ENCODE measurements at places on chromosomes 1 and 21.

DNA sequence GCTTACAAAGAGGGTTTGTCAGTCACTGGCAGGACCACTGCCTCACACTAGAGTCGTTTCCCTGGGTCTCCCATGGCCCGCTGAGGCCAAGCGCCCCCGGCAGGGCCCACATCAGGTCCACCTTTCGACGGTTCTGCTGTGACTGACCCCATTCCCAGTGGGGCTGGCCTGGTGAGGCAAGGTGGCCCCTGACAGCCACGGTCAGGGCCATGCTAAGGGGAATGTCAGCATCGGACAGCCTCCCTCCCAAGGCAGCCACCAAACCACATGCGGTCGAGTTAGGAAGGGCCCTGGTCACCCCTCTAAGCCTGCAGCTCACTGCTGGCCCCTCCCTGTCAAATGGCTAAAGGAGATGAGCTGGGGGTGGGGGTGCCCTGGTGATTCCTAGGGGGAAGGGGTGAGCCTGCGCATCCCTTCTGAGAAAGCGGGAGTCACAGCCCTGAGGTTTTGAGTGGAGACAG is 2.9 kb upstream of the KIF17 start:
- DNase-seq: no peak

DNA sequence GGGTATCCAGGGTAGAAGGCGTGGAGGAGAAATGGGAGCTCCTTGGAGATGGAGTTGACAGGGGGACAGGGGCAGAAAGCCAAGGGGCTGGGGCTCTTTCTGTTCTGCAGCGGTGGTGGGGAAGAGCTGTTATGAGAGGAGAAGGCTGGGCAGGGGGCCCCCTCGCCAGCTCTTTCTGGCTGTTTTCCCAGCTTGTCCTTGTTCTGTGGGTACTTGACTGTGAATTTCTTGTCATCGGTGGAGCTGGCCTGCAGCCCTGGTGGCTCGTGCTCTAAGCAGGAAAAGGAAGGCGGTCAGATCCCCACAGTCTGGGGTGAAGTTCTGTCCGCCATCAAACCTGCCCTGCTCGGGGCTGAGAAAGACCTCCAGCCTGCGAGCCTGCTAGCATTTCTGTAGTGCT is 7.6 kb downstream of the ZNF683 start:
- no peak for DNase-seq

DNA sequence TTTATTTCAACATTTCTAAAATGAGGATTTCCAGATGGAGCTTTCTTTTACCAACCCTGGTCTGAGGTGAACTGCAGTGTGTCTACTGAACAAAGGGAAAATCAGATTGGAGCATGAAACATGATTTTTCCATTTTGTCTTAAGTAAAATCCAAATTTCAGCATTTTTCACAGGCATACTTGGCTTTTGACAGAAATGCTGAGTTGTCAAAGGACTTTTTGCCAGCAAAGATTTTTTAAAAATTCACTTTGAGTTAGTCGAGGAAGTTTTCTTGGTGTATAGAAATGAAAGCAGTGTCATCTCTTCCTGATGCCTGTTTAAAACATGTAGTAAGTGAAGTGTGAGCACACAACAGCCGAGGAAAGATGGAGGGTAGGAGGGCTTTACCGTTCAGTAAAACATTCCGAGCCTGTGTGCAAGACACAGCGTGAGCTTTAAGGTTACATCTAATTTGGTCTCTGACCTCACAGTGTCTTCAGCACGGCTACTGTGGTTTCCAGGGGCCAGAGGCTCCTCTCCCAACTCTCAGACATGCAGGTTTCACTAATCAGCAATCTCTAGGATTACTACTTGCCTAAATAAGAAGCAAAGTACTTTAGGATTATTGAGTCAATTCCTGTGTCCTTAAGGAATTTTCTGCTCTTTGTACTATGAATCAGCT is 45.9 kb downstream of the SAMD13 start:
- DNase-seq: no peak

DNA sequence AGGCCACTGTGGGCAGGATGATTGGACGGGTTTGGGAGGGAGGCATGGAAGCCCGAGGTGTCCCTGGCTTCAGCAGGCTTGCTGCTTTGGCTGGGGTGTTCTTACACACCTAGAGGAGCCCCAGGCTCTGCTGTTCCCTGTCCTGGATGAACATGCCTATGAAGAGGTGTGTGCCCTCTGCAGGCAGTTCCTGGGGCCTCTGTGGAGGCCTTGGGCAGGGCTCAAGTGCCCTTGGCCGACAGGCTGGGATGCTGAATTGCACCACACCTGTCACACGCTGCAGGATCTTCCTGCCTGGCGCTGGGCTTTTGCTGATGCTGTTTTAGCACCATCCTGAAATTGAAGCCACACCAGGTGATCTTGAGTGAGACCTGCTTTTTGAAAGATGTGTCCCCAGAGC is 415.0 kb upstream of the VAMP3 start:
- DNase-seq: no peak

All from heart left ventricle (tissue), 16 donors.